ENCODE measurements at places on chromosomes 6 and 20.

DNA sequence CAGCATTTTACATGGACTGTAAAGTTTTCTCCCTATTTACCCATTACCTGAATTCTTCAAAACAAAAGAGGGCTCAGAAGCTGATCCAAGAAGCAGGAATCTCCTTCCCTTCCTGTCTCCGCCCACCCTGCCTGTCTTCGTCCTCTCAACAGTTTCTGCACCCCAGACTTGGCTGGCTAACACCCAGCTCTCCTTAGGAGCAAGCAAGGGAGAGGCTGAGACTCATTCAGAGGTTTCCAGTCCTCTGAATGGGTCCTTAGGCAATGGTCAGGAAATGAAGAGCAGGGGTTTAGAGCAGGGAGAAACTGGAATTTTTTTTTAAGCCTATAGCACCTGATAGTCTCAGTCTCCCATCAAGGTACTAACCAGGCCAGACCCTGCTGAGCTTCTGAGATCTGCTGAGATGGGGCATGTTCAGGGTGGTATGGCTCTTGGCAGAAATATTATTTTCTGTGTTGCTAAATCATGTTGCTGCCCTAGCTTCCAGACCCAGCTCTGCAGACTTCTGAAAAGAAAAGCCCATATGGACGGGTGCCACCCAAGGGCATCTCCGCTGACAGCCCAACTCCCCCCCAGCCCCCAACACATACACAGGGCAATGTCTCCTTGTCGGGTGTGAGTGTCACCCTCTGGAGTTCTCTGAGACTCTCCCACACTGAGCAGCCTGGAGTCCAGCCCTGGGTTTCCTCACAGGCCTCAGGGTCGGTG is 74.6 kb upstream of the CD93 start:
- no peak for DNase-seq

GRCh38 chr6:161223646-161224045 is 50.2 kb downstream of the AGPAT4 start:
- no peak for DNase-seq

GRCh38 chr6:156554160-156554559 is 223.0 kb upstream of the ARID1B start:
- no peak for DNase-seq

- DNase-seq, result no peak
These were observed 109.6 kb upstream of the BACH2 start for GRCh38 chr6:90406142-90406794.

DNA sequence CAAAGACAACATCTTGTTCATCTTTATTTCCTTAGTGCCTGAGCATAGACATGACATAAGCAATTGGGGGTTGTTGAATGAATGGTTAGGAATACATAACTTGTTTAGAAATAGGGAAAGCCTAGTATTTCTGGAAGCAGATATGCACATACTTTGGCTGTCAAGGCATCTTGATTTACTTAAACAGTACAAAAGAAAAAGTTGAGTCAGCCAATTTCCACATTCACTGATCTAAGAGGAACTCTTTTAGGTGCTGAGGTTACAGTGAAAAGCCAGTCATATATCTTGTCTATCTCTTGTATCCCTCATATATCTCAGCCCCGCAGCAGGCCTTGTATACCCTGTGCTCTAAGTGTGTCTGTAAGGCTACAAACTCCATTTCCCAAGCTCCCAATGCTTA is 11.6 kb downstream of the ZKSCAN4 start:
- no peak for DNase-seq

GRCh38 chr6:83708970-83709747 is at the start of gene SNAP91:
TSS of gene SNAP91 (minus strand) at chr6:83709101. CDS start at chr6:83707927, 1,174 bp downstream.
- no peak for DNase-seq

DNA sequence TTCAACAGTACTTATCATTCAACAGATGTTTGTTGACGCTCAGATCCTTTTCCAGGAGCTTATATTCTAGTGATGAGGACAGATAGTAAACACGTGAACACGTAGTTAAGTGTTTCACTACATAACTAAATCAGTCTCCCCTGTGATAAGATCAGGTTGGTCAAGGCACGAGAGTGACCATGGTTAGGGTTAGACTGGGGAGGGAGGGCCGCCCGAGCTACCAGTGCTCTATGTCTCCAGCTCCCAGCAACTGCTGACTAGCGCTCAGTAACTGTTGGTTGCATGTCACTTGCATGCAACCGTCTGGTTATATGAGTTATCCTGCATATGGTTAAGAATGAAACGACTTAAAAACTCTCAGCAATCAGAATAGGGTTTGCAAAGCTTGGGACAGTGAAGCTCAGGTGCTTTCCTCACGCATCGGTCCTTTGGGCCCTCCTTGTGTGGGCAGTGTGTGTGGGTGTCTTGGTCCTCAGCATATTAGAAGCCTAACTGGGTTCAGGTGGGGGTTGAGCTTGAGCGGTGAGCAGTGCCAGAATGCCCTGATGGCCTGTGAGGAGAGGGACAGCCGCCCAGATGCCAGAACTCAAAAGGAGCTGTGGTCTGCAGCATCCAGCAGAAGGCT is 120.8 kb downstream of the ARID1B start:
- no peak for DNase-seq

DNA sequence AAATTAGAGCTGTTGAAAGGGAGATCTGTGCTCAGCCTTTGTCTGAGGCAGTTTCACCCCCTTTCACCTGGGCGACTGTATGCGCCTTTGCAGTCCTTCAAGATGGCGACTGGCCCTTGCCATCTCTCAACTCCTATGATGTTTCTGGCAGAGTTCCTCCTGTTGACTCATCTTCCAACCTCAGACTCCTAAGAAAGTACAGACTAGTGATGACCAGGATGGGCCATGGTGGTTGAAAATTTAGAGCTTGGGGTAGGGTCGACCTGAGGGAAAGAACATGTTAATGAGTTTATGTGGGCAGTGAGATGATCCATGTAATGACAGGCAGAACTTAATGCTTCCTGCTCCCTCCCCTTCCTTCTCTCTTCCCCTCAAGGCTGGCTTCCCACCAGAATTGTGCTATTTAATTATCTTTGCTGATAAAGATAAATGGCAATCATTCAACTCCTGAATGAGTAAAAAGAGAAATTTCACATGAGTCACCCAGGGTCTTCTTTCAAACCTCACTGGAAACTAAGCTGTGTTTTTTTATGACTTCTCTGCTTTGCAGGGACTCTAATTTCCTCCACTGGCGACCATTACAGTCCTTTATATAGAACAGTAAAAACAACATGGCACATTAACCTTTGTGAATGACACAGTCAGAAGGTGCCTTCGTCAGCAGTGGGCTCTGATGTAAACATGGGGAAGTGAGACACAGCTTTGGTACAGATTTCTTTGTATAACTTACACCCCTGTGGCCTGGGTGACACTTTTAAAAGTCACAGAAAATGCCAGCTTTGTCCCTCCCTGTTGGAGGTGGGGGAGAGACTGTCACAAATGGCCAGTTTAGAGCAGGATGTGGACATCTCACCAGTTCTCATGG is 103.5 kb downstream of the SCP2D1 start:
- DNase-seq, result no peak

GRCh38 chr6:1971612-1972011 is 273.8 kb downstream of the GMDS start:
- DNase-seq, result no peak

- DNase-seq, result no peak
These were observed 1.1 kb upstream of the PTK7 start for GRCh38 chr6:43074847-43075669.

- DNase-seq, result no peak
These were observed 815 bp downstream of the SPATA2 start for GRCh38 chr20:49914310-49915117.

All from stimulated activated CD4-positive, alpha-beta T cell treated with anti-CD3 and anti-CD28 coated beads, Interleukin-1b, Interleukin-23, amount 100 ng/mL, for 48 hours (primary cell).